ENCODE measurements at places on chromosomes 5 and 9.

GRCh38 chr5:145587710-145588109 is 247.4 kb downstream of the PRELID2 start:
- peak; percentile 93 for DNase-seq

DNA sequence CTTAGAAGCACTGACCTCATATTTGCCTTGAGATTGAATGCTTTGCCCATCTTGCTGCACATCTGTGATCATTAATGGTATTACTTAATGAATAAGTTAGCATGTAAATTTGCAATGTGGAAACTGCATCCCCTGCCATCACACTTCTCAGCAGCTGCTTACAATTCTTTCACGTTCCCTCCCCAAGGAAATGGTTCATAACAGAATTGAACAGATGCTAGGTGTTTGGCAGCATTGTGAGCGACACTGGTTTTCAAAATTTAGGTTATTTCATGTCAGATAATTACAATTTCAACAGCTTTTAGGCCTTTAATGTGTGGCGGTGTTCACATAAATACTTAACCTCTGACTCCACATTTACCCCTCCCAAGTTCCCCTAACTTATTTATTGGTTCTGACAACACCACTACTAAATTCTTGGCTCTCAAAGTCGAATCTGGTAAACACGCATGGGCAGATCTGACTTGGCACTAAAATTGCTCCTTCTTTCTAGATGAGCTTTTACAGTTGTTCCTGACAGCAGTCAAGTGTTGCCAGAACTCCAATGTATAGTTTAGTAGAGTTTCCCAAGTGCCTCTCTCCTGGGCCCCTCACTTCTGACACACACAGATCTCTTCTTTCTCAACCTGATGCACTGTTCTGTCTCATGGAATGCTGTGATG is 46.8 kb downstream of the SLC1A3 start:
- DNase-seq, result no peak

- DNase-seq, result no peak
These were observed 4.1 kb downstream of the F12 start for GRCh38 chr5:177405312-177405711.

DNA sequence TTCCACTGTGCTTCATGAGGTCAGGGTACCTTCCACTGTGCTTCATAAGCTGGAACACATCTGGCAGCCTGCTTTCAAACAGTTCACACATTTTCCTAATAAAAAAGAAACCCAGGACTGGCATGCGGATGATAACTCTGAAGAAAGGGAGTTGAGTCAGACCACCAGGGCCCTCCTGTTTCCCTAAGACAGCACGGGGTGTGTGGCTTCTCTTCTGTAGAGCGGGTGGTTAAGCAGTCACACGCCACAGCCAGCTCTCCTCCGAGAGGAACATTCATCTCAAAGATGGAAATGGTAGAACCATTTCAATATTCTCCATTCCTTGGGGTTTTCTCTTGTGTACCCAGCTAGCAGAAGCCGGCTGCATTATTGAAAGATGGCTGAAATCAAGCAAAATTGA is 128.1 kb upstream of the LMX1B start:
- no peak for DNase-seq

- DNase-seq, result no peak
These were observed 184.5 kb upstream of the TLE4 start for GRCh38 chr9:79387101-79387835.

DNA sequence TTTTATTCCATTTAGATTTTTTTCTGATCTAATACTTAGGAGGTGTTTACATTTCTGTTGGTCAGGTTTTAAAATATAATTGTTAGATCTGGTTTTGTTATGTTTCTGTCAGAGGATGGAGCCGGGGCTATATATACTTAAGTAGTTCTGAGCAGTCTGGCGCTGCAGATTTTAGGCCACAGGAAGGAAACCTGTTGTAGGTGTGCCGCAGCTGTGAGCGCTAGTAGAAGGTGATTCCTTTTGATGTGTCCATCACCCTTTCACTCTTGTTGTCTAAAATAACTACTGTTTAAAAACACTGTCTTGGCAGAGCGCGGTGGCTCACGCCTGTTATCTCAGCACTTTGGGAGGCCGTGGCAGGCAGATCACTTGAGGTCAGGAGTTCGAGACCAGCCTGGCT is 17.0 kb downstream of the ZBTB34 start:
- no peak for DNase-seq

DNA sequence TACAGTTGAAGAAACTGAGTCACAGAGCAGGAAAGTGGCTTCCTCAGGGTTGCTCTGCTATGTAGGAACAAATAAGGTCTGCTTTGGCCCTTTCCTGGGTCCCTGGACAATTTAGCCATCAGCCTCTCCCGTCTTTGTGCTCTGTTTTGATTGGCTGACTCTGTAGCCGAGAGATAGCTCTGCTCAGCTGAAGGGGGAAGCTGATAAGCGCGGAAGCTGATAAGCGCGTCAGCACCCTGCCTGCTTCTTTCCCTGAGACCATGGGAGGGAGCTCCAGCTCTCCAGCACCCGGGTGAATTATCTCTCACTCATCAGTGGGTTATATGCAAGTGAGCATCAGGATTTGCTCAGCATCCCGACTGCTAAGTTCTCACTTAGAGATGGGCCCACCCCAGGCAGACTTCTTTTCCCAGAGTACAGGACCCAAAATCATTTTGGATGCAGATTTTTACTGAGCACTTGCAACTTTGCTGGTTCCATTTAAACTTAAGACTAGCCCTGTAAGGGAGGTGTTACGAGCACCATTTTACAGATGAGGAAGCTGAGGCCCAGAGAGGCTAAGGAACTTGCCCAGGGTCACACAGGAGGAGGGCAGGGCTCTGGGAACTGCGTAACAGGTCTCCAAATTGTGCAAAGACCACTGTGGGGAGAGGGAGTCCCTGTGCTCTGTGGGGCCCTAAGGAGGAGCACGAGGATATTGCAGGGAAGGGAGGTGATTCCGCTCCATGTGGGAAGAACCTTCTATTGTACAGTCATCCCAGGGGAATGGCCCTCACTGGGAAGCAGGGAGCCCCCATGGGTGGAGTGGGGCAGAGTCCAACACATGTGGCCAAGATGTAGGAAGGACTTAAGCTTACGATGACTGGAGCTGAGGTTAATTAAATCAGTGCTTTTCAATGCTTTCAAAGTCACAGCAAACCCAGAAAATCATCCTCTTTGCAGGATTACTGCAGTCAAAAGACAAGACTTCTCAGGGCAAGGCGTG is 83.7 kb upstream of the ORM1 start:
- DNase-seq, result peak; percentile 20

- no peak for DNase-seq
These were observed 122.5 kb downstream of the SCAMP1 start for GRCh38 chr5:78482948-78483347.

All from GM23248 (cell line).